ENCODE measurements at places on chromosomes 12 and 14.

- DNase-seq, result no peak
Measured at GRCh38 chr14:89012282-89013097, 188.0 kb downstream of the TTC8 start.

DNA sequence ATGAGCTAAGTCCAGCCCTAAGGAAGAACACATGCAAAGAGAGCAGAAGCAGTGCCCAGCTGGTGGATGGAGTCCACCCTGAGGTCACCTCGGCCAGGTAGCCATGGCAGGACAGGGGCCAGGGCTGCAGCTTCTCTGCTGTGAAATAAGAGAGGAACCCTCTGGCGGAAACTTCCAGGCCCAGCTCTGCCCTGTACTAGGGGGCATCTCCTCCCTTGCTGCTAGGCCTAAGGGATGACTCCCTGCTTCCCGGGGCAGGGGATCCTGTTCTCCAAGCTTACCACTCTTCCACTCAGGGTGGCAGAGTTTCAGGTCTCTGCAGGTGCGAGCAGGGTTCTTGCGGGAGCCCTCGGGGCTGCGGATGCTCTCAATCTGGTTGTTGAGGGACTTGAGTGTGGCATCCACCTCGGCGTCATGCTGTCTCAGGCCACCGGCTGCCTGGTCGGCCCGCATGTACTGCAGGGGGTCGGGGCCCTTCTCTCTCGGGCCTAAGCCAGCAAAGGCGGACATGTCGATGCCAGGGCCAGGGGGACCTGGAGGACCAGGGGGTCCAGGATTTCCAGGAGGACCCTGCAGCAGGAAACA is 11.7 kb downstream of the TMEM106C start:
- DNase-seq, result no peak

GRCh38 chr12:15879413-15879812 is 2.8 kb upstream of the STRAP start:
- no peak for DNase-seq

GRCh38 chr14:89427426-89428172 is 10.6 kb upstream of the FOXN3 start:
- no peak for DNase-seq

GRCh38 chr14:24404814-24405213 is 6.0 kb downstream of the NYNRIN start:
- DNase-seq, result no peak

DNA sequence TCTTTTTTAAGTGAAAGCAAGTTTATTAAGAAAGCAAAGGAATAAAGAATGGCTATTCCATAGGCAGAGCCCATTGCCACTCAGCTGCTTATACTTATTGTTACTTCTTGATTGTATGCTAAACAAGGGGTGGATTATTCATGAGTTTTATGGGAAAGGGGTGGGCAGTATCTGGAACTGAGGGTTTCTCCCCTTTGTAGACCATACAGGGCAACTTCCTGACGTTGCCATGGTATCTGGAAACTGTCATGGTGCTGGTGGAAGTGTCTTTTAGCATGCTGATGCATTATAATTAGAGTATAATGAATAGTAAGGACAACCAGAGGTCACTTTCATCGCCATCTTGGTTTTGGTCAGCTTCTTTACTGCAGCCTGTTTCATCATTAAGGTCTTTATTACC is 66.3 kb upstream of the AMN start:
- DNase-seq, result no peak

- no peak for DNase-seq
Measured at GRCh38 chr12:59405992-59406391, 189.8 kb upstream of the SLC16A7 start.

DNA sequence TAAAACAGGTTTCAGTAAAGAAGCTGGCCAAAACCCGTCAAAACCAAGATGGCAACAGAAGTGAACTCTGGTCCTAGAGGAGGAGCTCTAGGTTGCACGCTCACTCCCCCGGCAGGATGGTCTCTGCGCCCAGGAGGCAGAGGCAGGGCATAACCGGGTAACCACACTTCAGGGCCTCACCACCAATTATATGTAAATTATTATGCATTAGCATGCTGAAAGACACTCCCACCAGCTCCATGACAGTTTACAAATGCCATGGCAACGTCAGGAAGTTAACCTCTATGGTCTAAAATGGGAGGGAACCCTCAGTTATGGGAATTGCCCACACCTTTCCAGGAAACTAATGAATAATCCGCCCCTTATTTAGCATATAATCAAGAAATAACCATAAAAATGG is 20.1 kb upstream of the SLC6A12 start:
- DNase-seq, result no peak

- no peak for DNase-seq
Measured at GRCh38 chr12:48447755-48448154, 24.6 kb upstream of the ANP32D start.

GRCh38 chr14:41830714-41831406 is 224.2 kb downstream of the LRFN5 start:
- no peak for DNase-seq

GRCh38 chr12:27824126-27824842 is 44.2 kb upstream of the MANSC4 start:
- DNase-seq, result no peak

- no peak for DNase-seq
Measured at GRCh38 chr12:62434494-62435302, 31.9 kb upstream of the MON2 start.

DNA sequence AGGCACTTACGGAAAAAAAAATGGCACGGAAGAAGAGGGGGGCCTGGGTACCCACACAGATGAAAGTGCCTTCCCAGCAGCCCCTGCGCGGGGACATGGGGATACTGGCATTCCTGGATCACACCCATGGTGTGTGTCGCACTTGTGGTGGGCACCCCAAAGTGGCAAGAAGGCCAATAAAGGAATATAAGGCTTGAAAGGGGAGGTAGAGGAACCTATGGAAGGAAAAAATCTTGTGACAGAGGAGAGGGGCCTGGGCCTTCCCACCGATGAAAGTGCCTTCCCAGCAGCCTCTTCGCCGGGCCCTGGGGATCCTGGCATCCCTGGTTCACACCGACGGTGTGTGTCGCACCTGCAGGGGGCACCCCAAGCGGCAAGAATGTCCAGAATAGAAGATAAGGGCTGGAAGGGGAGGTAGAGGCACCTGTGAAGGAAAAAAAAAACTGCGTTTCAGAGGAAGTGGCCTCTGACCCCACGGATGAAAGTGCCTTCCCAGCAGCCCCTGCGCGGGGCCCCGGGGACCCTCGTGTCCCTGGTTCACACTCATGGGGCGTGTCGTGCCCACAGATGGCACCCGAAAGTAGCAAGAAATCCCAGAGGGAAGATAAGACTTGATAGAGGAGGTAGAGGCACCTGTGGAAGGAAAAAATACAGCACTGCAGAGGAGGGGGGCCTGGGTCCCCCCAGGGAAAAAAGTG is 284.0 kb downstream of the ALG10 start:
- no peak for DNase-seq

- no peak for DNase-seq
Measured at GRCh38 chr14:103705504-103706284, 9.6 kb downstream of the XRCC3 start.

GRCh38 chr12:120687578-120688289 is 785 bp downstream of the MLEC start:
- peak; percentile 23 for DNase-seq

- no peak for DNase-seq
Measured at GRCh38 chr12:51913071-51914033, 6.0 kb downstream of the ACVRL1 start.

- peak; percentile 84 for DNase-seq
Measured at GRCh38 chr12:108838194-108839017, 19.0 kb downstream of the SSH1 start.

GRCh38 chr12:94660436-94660835 is 10.1 kb upstream of the TMCC3 start:
- DNase-seq, result no peak

- no peak for DNase-seq
Measured at GRCh38 chr12:95179011-95179410, 38.3 kb downstream of the FGD6 start.

GRCh38 chr14:52399921-52400595 is 85.9 kb downstream of the PTGER2 start:
- no peak for DNase-seq

DNA sequence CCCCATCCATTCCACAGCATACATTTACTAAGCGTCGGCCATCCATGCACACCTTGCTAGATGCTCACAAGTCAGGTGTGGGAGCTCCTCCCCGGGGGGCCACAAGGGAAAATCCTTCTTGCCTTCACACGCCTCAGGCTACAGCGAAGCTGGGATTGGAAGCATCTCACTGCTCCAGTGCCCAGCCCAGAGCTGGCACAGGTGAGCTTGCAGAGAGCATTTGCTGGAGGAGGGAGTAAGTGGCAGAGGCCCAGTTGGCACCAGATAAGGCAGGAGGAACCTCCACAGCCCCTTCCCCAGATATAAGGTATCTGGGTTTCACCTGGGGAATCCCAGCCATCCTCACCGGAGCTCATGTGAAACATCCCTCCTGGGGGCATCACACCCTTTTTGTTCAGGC is 1.8 kb downstream of the TRPV4 start:
- DNase-seq, result no peak
